ENCODE measurements at places on chromosomes 3 and 15.
A peak's percentile ranks its signal among the peaks of the same experiment; 100 is the strongest.

DNA sequence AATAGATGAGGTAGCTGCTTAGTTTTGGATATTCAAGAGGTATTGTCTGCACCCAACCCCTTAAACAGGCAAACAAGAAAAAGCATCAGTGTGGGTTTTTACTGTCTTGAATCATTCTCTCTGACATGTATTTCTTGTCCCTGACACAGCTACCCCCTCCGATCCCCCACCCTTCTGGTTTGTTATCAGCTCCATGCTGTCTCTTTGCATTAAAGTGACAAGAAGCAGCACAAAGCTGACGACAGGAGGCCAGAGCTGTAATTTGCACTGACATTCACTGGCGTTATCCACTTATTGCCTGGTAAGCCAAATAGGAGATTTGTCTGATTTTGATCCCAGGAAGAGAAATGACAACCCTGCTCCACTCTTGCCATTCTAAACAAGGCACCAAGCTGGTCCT, 83.3 kb upstream of the SNRK start:
- no peak for DNase-seq

DNA sequence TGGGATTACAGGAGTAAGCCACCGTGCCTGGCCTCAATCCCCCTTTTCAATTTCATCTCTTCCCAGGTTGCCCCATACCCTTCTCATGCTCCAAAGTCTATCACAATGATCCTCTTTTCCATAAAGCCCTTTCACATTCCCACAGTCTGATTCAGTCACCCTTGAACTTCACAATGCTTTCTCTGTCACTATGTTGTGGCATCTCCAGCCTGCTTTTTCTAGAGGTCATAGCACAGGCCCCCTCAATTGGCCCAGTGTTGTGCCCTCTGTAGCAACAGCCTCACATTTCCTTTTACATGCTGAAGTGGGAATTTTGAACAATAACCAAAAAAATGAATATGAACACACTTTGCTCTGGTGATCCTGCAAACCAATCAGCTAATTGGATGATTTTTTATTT, 21.5 kb downstream of the DRD3 start:
- DNase-seq: no peak

DNA sequence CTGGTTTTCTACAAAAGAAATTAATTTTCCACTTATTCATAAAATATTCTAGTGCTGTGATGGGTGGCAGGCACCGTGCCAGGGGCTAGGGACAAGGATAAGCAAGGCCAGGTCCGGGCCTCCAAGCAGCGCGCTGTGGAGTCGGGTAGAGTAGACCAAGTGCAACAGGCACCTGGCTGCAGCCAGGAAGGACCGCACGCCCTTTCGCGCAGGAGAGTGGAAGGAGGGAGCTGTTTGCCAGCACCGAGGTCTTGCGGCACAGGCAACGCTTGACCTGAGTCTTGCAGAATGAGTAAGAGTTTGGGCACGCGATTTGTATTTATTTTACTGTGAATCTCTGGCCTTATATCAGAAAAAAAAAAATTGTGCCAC, at the start of gene CASR:
Gene CASR, plus strand, starts transcription at position 148 of the 372 bp plus-strand sequence. CDS start 70,522 bp downstream, outside the sequence.
- no peak for DNase-seq

GRCh38 chr3:39146611-39147591, 6.5 kb downstream of the CSRNP1 start:
- DNase-seq: peak; percentile 65

DNA sequence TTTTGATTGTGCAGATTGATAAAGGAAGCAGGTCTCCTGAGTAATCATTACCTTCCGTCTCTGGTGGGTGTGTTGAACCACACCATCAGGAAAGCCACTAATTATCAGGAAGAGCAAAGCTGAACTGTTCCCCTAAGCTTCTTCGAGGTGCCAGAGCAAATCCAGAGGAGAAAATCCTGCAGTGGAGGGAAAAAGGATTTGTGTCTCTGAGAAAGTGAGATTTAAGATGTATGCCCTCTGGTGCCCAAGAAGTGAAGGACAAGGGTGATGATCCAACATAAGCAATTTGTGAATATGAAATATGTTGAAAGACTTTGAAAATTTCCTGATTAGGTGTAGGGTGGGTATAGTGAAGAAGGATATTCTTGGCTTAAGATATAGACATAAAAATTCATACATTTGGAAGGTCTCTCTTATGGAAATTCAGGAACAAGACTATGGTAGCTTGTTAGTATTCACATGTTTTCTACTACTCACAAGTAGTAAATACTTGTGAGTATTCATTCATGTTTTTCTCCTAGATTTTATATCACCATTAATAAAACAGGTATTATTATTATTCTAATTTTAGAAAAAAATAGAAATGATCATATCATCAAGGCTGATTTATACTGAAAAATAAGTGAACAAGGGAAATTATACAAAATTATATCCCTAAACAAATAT, 34.8 kb downstream of the COMMD2 start:
- no peak for DNase-seq

GRCh38 chr3:184739594-184740505, 28.0 kb upstream of the MAGEF1 start:
- no peak for DNase-seq

GRCh38 chr3:177881351-177881750, 654.9 kb upstream of the KCNMB2 start:
- DNase-seq: no peak

DNA sequence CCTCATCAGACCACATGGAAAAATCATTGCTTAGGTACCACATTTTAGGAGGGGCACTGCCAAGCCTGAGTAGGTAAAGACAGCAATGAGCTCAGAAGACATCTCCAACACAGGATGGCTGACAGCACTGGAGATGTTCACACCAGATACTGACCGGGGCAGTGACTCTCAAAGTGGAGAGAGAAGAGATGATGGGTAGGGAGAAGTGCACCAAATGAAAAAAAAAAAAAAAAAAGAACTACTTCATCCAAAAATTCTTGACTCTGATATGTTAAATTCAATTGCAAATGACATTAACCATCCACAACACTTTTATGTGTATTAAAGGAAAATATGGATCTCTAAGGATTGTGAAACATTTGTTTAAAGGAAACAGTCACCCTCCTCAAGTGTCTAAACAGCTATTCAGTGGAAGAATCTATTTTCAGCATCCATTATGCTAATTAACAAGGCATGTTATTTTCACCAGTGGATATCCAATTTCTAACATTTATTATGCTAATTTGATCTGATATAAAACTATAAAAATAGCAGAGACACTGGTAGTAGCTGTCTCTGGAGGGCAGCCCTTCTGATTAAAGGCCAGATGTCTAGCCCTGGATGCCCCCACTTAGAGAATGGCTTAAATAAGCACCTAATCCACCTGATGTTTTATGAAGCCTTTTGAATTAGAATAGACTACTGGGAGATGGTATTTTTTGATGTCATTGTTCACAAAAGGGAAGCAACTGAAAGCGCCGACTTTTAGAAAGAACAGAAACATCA, 48.2 kb upstream of the VGLL4 start:
- no peak for DNase-seq

DNA sequence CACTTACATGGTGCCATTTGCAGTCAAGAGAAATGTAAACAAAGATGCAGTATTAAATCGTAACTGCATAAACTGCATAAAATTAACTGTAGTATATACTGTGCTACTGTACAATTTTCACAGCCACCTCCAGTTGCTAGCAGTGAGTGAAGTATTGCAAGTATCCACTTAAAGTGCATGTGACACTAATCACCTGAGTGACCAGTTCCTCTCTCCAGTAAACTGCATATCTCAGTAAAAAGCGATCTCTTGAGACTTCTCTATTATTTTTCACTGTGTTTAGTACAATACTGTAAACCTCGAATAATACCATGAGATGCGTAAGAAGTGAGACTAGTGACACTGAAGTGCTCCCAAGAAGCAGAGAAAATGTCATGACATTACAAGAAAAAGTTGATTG, 111.7 kb upstream of the PLXND1 start:
- no peak for DNase-seq

DNA sequence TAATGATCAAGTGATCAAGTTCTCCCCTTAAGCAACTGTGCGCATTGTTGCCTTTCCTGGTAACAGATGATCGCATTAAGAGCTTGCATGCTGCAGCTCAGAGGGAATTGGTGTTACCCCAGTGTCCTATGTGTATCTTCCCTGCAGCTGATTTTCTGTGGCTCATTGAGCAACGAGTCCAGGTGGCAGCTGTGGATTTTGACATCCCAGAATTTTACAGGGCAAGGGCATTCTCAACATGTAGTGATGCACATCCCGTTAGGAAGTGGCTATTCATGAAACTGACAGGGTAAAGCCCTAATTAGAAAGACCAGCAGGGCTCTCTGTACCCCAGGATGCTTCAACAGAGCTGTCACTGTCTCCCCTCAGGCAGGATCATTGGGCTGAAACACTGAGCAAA, 232.8 kb downstream of the AGBL1 start:
- DNase-seq: no peak

DNA sequence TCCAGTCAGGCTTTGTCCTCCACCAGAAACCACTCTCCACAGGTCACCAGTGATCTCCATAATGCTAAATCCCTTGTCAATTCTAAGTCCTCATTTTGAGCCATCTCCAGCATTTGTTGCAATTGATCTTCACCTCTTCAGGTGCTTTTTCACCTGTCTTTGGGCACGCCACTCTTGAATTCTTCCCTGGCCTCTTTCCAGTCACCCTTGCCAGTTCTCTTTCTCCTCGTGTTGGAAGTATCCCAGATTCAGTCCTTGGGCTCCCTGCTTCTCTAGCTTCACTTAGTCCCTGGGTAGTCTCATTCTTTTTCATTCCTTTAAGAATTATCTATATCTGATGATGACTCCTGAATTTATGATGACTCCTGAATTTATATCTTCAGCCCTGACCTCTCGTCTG, 37.5 kb downstream of the MAPK6 start:
- no peak for DNase-seq

GRCh38 chr15:95458721-95459120, 871.8 kb upstream of the NR2F2 start:
- no peak for DNase-seq

DNA sequence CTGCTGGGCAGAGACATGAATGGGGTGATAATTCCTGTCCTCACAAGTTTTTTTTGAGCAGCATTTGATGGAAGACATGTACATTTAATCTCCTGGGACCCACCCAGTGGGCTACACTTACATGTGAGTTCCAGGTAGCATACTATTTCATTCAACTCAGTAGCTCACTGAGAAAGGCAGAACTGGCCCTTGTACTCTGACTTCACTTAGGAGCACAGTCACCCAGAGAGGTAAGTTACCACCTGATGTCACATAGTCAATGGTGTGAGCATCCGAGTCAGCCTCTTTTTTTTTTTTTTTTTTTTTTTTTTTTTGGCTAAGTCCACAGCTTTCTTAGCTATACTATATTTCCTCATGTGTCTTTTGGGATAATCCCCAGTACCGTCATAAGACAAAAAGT, 32.7 kb upstream of the MCTP2 start:
- DNase-seq: no peak

DNA sequence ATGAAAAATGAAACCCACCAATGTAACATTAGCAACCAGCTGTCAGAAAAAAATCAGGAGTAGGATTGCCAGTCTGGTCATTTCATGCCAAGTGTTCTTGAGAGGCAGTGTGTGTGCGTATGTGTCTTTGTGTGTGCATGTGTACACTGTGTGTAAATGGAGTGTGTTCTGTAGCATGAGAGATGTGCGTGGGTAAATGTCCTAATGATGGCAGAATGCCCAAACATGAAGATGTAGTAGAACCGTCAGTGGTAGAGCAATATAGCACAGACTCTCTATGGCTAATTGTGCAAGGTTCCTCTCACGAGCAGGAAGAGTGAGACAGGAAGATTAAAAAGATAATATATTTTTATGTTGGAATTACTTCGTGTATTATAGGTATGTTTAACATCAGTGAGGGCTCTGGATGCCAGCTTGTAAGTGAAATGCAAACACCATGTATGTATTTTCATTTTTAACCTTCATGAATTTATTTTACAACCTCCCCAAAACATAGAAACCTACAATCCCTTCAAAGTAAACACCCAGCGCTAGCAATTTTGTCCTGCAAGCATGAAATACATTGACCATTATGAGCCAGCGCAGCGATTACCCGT, 1038.7 kb downstream of the IGSF11 start:
- DNase-seq: no peak

DNA sequence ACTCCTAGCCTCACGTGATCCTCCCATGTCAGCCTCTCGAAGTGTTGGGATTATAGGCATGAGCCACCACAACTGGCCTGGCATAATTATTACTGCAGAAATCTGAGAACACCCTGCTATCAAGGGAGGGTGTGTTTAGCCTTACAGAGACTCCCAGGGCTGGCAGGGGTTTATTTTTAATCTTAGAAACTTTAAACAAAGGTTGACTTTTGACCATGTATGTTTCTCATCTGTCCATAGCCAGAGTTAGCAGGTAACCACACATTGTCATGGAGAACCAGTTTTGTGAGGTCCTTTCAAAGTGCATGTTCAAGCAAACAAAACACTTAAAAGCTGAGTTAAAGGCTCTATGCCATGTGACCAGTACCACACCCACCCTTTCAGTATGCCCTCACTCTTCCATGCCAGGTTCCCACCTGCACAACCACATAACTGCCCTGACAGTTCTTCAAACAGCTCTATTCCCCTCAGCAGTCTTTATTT, 11.1 kb downstream of the SIAH2 start:
- no peak for DNase-seq

DNA sequence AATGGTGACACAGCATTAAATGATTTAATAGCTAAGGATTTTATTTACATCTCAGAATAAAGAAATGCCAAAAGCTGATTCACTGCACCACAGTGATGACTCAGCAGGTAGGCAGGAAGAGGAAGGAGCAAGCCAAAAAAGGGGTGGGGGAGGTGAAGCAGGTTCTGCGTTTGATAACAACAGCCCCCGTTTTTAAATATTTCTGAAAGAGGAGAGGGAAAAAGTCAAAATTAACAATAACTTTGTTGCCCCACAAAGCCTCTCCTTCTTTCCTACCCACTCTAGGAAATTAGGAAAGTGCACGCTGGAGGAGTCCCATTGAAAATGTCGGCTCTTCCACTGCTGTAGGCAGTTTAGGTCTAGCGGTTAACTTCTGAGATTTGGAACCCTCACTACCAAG, 9.9 kb upstream of the CCDC54 start:
- DNase-seq: no peak

DNA sequence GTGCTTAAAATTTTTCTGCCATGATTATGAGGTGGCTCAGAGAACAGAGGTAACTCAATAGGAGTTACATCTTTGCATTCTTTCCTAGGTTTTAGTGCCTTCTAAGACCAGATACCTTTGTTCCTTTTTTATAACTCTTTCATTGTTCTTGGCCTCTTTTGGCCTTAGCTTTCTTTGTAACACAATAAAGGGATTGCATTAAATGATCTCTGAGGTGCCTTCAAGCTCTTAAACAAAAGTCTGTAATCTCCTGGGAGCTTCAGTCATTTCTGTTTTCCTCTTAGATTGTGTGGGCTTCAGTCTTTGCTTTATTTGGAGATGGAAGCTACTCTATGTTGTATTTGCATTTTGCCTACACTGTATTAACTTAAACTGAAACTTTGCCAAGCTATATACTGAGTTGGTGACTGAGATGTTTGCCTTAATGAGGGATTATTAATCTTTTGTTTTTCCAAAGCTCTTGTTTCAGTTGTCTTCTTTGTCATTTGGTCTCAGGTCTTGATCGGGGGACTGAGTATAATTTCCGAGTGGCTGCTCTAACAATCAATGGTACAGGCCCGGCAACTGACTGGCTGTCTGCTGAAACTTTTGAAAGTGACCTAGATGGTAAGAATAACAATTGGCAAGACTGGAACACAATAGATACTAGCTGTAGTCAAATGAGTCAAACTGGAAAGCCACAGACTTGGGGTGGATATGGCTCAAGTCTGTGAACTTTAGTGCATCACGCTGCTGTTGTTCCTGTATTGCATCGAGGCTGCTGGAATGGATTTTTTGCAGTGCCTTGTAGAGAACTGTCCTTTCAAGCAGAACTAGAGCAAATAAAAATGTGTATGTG, 110.3 kb downstream of the HCN4 start:
- no peak for DNase-seq
